ENCODE measurements at places on chromosomes 5 and 9.

GRCh38 chr9:5453673-5454072, 3.3 kb downstream of the CD274 start:
- DNase-seq, result no peak

DNA sequence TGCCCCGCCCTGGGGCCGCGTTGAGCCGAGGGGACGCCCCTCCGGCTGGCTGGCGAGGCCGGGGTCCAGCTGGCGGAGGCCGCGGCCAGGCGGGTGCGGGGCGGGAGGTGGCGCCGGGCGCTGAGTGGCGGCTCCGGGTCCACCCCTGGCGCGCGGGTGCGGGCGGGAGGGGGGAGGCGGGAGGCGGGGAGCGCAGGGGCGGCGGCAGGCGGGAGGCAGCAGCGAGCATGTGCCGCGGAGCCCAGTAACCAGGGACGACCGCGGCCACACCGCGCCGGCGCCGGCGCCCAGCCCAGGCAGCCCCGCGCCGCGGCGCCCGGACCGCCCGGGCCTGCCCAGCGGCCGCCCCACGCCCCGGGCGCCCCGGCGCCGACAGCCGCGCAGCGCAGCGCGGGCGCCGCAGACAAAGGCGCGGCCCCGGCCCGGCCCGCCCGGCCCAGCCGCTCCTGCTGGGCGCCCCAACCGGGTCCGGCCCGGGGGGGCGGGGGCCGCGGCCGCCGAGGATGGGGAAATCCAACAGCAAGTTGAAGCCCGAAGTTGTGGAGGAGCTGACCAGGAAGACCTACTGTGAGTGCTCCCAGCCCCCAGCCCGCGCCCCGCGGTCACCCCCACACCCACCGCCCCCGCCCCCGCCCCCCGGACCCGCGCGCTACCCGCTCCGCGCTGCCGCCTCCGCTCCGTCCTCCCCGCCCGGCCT, at the start of gene NCS1:
Gene NCS1, plus strand, starts transcription at position 244 of the 697 bp plus-strand sequence. Its CDS starts 260 bp downstream, at position 504.
- peak; percentile 58 for DNase-seq

- DNase-seq, result no peak
These were observed 344.9 kb downstream of the ENC1 start for GRCh38 chr5:74295676-74296075.

DNA sequence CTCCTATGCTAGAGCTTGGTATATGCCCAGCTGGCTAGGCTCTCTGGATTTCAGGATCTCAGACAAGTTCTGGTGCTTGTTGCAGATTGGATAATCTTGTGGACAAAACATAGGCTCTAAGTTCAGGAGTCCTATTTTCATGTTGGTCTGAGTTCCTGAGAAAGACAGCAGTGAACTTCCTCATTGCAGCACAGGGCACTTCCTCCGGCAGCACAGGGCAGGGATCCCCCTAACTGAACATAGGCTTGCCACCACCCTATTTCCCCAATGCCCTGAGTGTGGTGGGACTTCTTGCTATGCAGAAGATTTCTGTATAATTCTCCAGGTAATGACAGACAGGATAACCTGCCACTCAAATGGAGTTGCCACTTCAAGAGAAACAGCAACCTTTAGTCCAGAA, 220.1 kb downstream of the PIK3R1 start:
- no peak for DNase-seq

- DNase-seq, result peak; percentile 33
These were observed 157.1 kb downstream of the ARRDC3 start for GRCh38 chr5:91225848-91226686.

DNA sequence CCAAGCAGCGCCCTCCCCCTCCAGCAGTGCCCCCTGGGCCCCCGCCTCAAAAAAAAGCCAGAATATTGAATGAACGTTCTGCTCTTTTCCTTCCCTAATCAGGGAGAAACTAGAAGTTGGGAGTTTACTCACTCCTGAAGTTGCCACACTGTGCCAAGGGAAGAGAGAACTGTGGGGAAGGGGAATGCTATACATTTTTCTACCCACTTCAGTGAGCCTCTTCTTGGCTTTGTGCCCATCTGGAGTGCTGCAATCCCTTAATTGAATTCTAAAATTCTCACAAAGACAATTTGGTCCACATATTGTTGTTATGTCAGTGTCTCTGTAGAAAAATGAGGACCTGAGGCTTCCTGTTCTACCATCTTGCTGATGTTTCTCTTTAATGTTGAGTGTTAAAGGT, 443.7 kb downstream of the DIRAS2 start:
- no peak for DNase-seq

GRCh38 chr5:88878976-88879375, 4.0 kb downstream of the MEF2C start:
- DNase-seq, result no peak

- no peak for DNase-seq
These were observed 92.5 kb downstream of the MACROH2A1 start for GRCh38 chr5:135306557-135306956.

GRCh38 chr9:121709798-121710197, 58.4 kb downstream of the DAB2IP start:
- DNase-seq, result no peak

GRCh38 chr5:168328814-168329213, 37.4 kb downstream of the WWC1 start:
- DNase-seq, result peak; percentile 83

All from left colon (tissue), 2 donors.